ENCODE measurements at places on chromosomes 3 and 15. TPM values are rescaled to one million over a fixed set of nuclear protein-coding genes. Genes with fewer than 3 reads are reported as not detected.

- peaks cover 11% of the 10 kb centered on the region for H3K4me1 ChIP-seq
- H3K4me3 ChIP-seq: no peak overlapping the region
- no peaks in the 10 kb centered on the region for H3K27me3 ChIP-seq
- no peak overlapping the region for H3K27ac ChIP-seq
- DNase-seq: no peak
- no peaks in the 10 kb centered on the region for H3K36me3 ChIP-seq
Measured at GRCh38 chr15:98764291-98764690, 116.0 kb downstream of the IGF1R start.

GRCh38 chr15:42876224-42876623, 44.4 kb downstream of the TTBK2 start:
- H3K27me3 ChIP-seq: no peaks in the 10 kb centered on the region
- H3K36me3 ChIP-seq: no peaks in the 10 kb centered on the region
- DNase-seq: no peak
- no peaks in the 10 kb centered on the region for H3K4me1 ChIP-seq
- no peak overlapping the region for H3K27ac ChIP-seq

The LRRC57 gene
- total RNA-seq: 18.1 TPM

The WDR53 gene
- 9.4 TPM for total RNA-seq

- no peak overlapping the region for H3K27ac ChIP-seq
- H3K36me3 ChIP-seq: no peaks in the 10 kb centered on the region
- H3K4me3 ChIP-seq: no peak overlapping the region
- H3K27me3 ChIP-seq: no peaks in the 10 kb centered on the region
Measured at GRCh38 chr3:118587037-118587741, 447.5 kb downstream of the IGSF11 start.
